Stimulated activated CD8-positive, alpha-beta memory T cell treated with anti-CD3 and anti-CD28 coated beads, Interleukin-7, amount 100 ng/mL, for 48 hours (primary cell): ENCODE measurements at places on chromosomes 5 and 9.

- DNase-seq = no peak
Measured at GRCh38 chr5:25554077-25554476, 909.3 kb upstream of the CDH10 start.

- DNase-seq = no peak
Measured at GRCh38 chr5:81156732-81157131, 76.4 kb upstream of the CKMT2 start.

- DNase-seq = no peak
Measured at GRCh38 chr5:104606258-104606829, 1043.8 kb upstream of the NUDT12 start.

DNA sequence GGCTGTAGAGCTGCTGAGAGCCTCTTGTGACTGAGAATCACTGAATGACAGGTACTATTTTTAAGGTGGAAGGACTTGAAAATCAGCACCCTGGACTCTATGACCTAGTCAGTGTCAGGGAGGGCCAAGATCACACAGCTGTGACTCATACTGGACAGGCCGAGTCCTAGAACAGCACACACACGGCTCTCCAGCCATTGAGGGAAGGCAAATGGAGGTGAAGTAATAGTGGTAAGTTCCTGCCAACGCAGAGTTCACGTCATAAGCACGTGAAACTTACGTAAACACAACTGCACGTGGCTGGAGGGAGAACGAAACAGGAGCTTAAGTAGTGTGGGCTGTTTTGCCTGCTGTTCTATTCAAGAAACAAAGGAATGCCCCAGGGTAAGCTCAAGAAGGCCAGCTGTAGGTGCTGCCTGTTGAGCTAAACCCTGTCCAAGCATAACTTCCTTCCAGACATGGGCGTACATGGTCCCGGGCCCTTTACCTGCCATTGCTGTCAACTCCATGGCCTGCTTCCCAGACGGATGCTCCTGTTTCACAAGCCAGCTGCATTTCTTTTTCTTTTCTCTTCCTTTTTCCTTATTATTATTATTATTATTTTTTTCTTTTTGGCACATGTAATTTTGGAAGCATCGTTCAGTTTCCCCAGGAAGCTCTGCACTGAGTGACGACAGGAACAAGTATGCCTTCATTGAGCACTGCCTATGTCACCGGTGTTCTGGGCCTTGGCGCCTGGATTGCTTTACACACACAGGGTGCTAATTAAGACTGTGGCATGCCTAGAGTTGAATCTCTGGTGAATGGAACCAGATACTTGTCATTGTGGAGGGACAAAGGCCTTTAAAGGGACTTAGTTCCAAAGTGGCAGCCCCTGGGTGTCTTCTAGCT, 10.2 kb upstream of the LCP2 start:
- no peak for DNase-seq

DNA sequence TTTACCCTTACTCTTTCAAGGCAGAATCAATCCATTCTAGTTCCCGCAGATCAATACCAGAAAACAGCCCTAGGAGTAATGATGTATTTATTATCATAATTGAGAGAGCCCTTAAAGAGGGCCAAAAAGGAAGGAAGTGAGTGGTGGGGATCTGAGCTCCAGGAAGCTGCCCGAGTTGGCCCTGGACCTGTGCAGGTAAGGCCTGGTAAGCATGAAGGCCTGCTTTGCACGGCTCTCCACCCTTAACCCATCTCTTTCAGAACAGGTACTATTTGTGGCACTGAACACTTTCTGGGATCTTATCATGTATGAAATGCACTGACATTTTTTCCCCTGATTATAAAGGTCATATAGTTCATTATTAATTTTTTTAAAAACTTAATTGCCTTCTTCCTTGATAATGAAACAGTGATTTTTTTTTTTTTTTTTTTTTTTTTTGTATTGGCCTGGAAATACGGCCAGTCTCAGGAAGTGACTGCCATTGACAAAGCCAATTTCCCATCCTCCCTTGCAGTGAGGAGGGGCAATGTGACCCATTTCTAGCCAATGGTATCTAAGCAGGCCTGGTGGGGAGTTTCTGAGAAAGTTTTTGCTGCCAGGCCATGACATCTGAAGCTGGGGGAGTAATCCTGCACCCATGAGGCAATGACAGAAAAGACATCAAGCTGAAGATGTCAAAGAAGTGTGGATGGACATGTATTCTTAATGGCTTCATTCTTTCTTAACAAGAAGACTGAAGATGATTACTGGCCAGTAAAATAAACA, 6.3 kb upstream of the MVB12B start:
- DNase-seq = no peak

GRCh38 chr9:80951675-80952074, 737.7 kb downstream of the TLE1 start:
- no peak for DNase-seq

DNA sequence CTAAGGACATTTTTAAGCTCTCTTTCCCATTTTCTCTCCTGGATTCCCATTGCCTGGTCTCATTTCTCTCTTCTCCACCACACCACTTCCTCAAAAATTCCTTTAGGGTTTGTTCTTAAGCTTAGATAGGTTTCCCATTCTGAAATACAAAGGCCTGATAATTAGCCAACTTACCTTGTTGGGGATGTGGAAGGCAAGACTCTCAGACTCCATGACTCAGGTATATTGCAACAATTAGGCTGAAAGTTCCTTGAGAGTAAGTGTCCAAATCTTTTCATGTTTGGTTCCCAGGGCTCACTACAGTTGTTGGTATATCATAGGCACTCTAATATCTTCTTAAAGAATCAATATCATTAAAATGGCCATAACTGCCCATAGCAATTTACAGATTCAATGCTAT, 43.6 kb downstream of the FXN start:
- DNase-seq = no peak

- no peak for DNase-seq
Measured at GRCh38 chr9:114735704-114736103, 53.7 kb upstream of the TEX48 start.

GRCh38 chr5:64074533-64074932, 91.1 kb upstream of the RNF180 start:
- no peak for DNase-seq

DNA sequence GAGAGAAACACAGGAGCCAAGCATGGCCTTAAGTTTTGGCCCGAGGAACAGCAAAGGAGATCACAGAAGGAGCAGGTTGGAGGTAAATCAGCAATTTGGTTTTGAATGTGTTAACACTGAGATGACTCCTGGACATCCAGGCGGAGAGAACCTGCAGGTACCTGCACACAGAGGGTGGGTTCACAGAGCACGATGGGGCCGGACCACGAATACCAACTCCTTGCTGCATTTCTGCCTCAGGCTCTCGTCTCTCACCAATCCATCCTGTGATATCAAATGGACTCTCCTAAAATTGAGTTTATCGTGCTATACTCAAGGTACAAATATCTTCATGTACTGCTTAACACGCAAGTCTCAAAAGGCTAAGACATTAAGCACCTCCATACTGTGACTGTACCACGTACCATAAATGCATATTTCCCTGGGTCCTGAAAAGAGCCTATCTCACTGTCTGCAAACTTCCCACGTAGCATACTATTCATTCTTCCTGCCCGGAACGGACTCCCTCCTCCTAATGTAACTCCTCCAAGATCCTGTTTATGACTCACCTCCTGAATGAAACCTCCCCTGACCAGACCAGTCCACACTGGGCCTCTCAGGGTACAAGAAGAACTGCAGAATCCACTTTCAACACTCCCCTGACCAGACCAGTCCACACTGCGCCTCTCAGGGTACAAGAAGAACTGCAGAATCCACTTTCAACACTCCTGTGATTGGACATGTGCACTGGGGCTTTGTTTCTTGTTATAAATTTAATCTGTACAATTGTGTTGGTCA, 380.8 kb upstream of the RFX3 start:
- no peak for DNase-seq

GRCh38 chr9:70113403-70114022, 69.9 kb downstream of the MAMDC2 start:
- DNase-seq = no peak

DNA sequence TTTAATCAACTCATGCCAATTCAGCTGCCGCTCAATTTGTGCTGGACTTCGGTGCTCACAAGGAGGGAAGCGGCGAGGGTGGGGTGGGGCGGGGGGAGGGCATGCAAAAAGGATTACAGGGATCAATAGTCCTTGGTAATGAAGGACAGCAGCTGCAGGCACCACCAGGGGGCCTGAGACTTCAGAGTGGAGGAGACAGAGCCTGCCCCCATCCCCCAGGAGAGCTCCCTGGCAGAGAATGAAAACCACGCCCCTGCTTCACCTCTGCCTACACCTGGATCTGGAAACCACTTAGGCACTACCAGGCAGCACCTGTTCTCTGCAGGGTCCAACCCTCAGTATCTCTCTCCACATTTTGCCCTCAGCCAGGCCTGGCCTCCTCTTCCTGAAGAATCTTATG, 155.6 kb downstream of the TRIM32 start:
- DNase-seq = no peak

- DNase-seq = no peak
Measured at GRCh38 chr5:139904566-139904815, 108.9 kb downstream of the PSD2 start.

GRCh38 chr5:96819806-96820205, 12.1 kb upstream of the ERAP1 start:
- DNase-seq = no peak

DNA sequence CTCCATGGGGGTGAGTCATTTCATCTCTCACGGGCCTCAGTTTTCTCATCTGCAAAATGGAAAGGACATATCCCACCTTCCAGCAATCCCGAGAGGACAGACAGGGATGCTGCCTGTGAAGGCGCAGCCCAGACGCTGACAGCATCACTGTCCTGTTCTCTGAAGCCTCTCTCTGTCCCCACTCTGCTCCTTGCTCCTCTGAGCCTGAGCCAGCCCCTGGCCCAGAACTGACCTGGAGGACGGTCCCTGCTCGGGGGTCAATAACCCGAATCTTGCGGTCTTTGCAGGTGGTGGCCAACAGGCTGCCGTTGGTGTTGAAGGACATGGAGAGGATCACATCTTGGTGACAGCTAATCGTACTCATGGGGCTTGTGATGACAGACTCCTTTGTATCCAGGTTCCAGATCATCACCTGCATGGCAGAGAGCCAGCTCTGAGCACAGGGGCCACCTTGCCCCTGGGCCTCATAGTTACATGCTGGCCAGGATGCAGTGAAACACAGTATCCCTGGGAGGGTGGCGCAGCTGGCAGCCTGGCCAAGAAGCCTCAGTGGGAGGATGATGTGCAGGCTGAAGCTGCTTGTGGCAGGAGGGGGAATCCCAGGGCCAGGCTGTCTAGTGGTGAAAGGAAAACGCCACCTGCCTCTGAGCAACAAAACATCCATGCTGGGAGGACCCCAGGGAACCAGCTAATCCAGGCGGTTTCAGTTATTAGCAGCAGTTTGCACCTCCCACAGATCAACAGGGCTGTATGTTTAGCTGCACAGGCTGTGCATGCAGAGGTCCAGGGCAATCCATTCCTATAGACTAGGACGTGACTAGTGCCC, 14.0 kb upstream of the TRIM14 start:
- no peak for DNase-seq

DNA sequence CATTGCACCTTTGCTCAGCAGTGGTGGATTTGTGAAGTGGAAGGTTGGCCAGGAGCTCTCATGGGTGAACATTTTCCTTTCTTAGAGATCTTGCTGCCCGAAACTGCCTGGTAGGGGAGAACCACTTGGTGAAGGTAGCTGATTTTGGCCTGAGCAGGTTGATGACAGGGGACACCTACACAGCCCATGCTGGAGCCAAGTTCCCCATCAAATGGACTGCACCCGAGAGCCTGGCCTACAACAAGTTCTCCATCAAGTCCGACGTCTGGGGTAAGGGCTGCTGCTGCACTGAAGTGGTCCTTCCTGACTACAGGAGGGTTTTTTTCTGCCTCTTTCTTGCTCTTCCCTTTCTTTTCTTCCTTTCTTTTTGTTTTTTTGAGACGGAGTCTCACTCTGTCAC, 21.8 kb downstream of the QRFP start:
- no peak for DNase-seq

DNA sequence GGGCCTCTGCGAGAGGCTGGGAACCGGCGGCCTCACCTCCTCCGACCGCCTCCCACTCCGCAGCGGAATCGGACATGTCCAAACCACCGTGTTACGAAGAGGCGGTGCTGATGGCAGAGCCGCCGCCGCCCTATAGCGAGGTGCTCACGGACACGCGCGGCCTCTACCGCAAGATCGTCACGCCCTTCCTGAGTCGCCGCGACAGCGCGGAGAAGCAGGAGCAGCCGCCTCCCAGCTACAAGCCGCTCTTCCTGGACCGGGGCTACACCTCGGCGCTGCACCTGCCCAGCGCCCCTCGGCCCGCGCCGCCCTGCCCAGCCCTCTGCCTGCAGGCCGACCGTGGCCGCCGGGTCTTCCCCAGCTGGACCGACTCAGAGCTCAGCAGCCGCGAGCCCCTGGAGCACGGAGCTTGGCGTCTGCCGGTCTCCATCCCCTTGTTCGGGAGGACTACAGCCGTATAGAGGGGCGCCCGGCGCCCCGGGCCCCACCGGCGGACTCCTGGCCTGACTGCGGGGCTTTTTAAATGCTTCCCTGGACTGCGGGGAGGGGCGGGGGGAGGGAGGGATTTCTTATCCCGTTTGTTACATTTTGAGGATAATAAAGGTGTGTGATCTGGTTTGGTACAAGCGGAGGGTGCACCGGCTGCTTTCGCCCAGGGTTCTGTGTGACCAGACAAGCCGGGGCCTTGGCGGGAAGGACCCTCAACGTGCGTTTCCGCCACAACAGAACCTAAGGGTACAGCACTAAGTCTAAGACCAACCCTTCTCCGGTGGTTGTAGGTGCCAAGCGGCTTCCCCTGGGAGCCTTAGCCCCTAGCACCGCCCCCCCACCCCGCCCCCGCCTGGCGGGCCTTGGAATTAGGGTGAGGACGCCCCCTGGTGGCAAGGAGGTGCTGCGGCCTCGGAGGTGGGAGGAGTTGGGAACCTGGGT, 9.3 kb downstream of the PRR7 start:
- DNase-seq = peak; percentile 86

GRCh38 chr9:127411122-127411521, 13.1 kb upstream of the ZNF79 start:
- no peak for DNase-seq

- DNase-seq = no peak
Measured at GRCh38 chr5:78756858-78757257, 108.3 kb upstream of the LHFPL2 start.

DNA sequence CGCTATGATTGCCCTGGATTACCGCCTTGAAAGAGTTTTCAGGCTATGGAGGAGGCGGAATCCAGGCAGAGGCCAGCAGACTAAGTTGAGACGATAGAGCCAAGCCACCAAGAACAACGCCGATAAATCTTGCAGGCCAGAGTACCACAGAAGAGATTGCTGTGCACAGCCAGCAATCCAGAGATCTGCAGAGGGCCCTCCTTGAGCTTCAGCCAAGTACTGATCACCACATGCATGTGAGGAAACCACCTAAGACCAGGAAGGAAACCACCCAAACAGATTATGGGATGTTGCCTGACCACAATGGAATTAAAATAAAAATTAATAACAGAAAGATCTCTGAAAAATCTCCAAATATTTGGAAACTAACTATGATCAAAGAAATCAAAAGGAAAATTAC, 74.9 kb downstream of the GCNT4 start:
- no peak for DNase-seq
